Fibroblast of skin of left biceps (primary cell): ENCODE measurements at places on chromosomes 5 and 9.

GRCh38 chr9:13810510-13810909 is 503.4 kb downstream of the NFIB start:
- DNase-seq: no peak

- DNase-seq: no peak
These were observed 131.5 kb downstream of the FSTL4 start for GRCh38 chr5:133480866-133481265.

- DNase-seq: no peak
These were observed 46.3 kb upstream of the LARP1 start for GRCh38 chr5:154708846-154709245.

DNA sequence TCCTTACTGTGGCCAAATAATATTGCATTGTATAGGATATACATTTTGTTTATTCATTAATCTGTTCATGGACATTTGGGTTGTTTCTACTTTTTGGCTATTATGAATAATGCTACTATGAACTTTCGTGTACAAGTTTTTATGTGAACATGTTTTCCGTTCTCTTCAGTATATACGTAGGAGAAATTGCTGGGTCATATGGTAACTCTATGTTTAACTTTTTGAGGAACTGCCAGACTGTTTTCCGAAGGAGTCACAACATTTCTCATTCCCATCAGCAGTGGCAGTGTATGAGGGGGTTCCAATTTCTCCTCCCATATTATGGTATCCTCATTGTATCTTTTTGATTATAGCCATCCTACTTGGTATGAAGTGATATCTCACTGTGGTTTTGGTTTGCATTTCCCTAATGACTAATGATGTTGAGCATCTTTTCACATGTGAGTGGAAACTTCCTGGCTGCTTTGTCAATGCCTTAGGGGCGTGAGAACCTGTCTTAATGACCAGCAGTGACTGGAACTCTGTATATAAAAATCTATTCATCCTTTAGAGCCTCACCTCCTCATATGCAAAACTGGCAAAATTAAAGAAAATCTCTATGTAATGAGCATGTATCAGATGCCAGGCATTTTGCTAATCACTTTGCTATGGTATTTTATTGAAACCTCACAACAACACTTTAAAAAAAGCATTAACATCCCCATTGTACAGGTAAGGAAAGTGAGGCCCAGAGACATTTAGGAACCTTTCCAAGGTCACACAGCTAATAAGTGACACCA is 47.8 kb upstream of the TGFBR1 start:
- peak; percentile 79 for DNase-seq

GRCh38 chr5:66232706-66233445 is 88.8 kb downstream of the SREK1 start:
- DNase-seq: no peak

DNA sequence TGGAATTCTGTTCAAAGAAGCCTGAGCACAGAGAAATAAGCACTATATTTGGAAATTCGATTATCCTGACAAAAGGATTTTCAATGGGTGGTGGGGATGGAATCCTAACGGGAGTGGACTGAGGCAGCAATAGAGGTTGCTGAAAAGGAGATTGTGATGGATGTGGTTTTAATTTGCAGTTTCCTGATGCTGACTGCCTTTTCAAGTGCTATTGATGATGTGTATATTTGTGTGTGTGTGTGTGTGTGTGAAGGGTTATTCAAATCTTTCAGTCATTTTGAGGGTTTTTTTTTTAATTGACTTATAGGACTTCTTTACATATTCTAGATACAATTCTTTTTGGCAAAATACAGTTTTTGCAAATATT is 614.5 kb downstream of the HINT1 start:
- DNase-seq: no peak

- no peak for DNase-seq
These were observed at the start of gene TLR4 for GRCh38 chr9:117704024-117704575. Gene TLR4, plus strand, starts transcription at chr9:117704403. Its CDS starts 70 bp downstream, at chr9:117704473.

GRCh38 chr5:171862624-171863023 is 77.0 kb downstream of the SMIM23 start:
- DNase-seq: no peak
